Stimulated activated CD4-positive, alpha-beta T cell treated with anti-CD3 and anti-CD28 coated beads, Interleukin-2, amount 100 ng/mL, for 24 hours (primary cell): ENCODE measurements at places on chromosomes 11 and 22.

DNA sequence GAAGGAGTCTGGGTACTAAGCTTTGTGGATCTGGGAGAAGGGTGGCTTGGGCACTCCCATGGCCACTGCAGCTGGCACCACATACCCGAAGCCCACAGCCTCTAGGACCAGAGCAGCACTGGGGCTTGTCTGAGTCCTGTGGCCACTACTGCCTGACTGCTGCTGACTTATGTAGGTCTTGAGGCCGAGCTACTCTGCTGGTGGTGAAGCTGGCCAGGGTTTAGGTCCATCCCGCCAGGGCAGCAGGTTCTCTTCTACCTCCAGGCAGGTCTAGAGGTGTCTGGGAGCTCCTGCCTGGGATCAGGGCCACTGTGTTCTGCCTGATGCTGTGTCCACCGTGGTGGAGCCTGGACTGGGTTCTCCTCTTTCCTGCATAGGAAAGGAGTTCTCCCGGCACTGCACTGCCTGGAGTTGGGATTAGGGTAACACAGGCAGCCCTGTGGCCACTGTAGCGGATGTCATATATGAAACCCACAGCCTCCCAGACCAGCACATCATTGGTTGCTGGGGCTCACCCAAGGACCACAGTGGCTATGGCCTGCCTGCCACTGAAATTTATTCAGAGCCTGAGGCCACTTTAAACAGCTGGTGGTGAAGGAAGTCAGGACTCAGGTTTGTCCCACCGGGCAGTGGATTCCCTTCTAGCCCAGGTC, 109.8 kb upstream of the SERPIND1 start:
- DNase-seq: no peak

- no peak for DNase-seq
Measured at GRCh38 chr22:38029901-38030300, 27.3 kb upstream of the PICK1 start.

- DNase-seq: no peak
Measured at GRCh38 chr11:27770576-27770975, 70.3 kb upstream of the BDNF start.

- DNase-seq: no peak
Measured at GRCh38 chr11:132848336-132848735, 684.0 kb downstream of the OPCML start.

- DNase-seq: no peak
Measured at GRCh38 chr11:46461461-46461927, 69.9 kb upstream of the CHRM4 start.

DNA sequence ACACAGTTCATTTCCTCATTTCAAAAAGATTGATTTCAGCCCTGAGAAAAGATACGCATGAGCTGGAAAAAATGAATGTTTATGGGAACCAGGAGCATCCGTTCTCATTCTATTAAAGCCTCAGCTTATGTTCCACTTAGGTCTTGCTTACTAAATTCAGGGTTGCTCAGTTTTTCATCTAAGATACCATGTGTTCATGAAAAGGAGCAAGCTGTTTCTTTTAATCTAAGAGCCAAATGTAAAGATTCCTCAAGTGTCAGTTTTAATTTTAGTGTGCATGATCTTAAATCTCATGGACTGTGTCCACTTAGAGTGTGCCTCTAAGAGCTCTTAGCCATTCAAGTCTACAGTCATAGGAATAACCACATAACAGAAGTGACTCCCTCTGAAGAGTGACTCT, 141.5 kb upstream of the ARHGAP42 start:
- no peak for DNase-seq

DNA sequence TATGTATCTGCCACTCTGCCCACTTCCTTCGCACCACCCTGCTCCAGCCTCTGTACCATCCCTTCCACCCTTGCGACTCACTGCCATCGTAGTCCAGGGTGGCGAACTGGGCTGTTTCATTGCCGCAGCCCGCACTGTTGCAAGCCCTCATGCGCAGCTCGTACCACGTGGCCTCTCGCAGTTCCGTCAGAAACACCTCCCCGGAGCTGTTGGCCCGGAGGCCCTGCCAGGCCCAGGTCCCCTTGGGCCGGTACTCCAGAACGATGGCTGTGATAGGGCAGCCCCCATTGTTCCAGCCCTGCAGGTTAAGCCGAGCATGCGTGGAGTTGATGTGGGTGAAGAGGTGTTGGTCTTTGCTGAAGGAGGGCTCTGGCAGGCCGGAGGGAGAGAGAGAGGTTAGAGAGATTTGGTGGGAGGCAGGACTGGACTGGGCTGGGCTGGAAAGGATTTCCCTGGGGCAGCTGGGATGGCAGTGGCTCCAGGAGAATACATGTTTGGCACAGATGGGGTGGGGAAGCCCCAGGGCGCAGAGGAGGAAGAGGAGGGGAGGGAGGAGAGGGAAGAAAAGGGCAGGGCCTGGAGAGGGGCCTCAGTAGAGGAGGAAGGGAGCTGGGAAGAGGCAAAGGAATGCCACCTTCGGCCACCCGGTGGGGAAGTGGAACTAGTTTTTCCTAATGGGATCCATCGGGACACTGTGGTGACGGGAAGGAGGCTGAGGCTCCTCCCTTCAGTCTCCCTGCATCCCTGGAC, 109.6 kb downstream of the CEP164 start:
- DNase-seq: no peak

DNA sequence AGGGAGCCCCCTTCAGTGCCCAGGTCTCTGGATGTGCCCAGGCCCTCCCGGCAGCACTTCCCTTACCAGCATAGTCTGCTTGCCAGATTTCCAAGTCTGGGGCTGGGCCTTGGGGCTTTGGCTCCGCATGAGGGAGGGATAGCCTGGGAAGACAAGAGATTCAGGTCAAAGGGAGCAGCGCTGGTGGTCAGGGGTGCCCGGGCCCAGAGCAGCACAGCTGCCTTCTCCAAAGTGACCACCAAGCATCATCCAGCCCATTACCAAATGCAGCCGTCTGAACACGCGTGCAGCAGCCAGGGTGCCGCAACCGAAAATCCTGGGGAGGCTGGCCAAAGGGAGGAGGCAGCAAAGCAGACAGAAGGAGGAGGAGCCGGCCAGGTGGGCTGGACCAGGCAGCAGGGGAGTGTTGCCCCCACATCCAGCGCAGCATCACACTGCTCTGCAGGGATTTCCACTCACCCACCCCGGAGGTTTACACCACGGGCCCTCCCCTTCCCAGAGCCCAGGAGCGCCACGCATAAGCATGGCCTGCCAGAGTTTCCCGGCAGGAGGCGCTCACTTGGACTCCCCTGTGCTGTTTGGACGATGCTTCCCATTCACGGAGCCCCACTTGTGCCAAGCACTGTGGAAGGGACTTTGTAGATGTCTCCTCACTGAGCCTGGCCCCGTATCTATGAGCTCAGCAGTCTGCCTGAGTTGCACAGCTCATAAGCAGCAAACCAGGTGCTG, 22.5 kb downstream of the TRIM29 start:
- no peak for DNase-seq

GRCh38 chr11:76153571-76153923, 52.8 kb downstream of the WNT11 start:
- no peak for DNase-seq

DNA sequence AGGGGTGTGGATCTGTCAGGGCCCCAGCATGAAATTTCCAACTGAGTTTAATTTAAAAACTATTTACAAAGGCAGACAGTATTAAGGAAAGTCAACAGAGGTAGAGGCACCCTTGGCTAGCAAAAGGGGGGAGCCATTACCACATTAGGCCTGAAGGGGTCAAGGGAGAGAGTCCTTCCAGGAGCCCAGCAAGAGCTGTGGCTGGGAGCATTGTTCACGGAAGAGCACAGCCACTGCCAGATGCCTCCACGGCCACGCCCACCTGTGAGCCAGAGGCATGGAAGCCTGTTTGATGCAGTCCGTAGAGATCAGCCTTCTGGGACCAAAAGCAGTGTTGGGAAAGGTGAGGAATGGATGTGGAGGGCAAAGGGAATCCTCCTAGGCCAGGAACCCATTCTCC, 102.6 kb downstream of the GALNT18 start:
- DNase-seq: no peak

DNA sequence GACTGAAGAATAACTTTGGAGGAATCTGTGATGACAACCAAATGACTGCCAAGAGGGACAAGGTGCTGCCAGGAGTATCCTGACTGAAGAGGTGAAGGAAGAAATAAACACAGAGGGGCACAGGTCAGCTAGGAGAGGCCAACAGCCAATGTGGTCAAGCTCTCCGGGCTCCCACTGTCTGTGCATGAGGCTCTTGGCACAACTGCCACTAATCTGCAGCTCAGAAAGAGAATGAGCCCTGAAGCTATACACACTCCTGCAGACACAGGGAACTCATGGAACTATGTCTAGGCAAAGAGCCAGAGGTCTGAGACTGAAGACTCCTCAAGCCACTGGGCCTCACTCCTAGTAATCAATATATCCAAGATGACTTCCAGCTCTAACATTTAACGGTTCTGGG, 7.0 kb downstream of the THRSP start:
- no peak for DNase-seq

DNA sequence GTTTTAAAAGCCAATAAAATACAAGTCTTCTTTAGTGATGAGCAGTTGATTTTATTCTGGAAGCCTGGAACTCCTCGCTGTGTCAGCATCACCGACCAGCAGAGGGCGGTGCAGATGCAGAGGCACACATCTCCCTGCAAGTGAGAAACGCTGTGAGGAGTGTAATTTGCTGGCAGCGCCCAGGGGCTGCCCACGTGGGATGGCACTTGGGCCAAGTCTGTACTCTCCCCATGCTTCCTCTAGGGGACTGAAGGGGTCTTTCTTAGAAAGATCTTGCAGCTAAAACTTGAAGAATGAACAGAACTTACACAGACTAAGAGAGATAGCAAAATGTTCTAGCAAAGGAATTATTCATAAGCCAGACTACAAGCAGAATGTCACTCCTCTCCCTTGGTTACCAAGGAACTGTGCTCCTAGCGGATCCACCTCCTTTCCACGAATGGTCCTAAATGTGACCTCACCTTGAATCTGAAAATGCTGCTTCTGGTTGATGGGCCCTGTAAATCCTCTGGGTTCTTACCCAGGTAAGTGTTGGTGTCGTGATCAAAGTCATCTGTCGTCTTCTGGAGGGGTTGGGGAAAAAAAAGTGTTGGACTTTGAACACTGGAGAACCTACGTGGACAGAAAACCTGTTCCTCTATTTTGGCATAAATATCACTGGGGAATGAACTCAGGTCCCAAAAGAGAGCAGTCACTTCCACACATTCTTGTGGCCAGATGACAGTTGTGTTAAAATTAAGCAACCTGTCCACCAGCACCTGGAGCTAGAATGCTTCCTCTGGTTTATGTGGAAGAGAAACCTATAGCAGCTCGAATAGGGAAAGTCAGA, 31.8 kb downstream of the CNTF start:
- peak; percentile 86 for DNase-seq

- no peak for DNase-seq
Measured at GRCh38 chr22:30457981-30458380, 13.8 kb downstream of the SEC14L3 start.

DNA sequence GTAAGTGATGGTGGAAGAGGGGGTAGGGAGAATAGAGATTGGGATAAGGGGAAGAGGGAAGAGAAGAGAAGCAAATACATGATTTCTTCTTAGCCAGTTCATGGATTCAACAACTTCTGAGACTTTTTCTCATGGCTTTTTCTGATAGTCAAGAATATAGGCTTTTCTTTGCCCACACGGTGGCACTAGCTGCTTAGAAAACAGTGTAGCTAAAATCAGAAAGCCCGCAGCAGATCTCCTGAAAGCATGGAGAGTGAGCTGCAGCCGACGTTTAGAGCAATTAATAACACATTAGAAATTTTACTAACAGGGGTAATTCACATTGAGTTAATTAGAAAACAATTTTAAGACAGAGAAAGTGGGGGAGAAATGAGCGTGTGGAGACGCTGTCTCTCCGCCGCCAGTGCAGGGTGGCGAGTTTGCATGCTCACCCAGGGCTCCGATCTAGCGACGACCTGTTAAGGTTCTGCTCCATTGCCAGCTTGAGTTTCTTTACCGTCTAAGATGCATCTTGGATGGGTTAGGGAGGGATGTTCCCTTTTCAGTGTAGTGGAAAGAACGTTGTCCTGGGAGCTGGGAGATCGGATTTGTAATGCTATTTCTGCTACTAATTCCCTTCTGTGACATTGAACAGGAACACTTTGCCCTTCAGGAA, 3.3 kb upstream of the RAG1 start:
- peak; percentile 37 for DNase-seq

- no peak for DNase-seq
Measured at GRCh38 chr11:45853332-45854219, 6.3 kb downstream of the CRY2 start.

- no peak for DNase-seq
Measured at GRCh38 chr22:48414651-48415050, 1413.0 kb downstream of the BRD1 start.

- no peak for DNase-seq
Measured at GRCh38 chr22:25669253-25670069, 72.5 kb upstream of the MYO18B start.

DNA sequence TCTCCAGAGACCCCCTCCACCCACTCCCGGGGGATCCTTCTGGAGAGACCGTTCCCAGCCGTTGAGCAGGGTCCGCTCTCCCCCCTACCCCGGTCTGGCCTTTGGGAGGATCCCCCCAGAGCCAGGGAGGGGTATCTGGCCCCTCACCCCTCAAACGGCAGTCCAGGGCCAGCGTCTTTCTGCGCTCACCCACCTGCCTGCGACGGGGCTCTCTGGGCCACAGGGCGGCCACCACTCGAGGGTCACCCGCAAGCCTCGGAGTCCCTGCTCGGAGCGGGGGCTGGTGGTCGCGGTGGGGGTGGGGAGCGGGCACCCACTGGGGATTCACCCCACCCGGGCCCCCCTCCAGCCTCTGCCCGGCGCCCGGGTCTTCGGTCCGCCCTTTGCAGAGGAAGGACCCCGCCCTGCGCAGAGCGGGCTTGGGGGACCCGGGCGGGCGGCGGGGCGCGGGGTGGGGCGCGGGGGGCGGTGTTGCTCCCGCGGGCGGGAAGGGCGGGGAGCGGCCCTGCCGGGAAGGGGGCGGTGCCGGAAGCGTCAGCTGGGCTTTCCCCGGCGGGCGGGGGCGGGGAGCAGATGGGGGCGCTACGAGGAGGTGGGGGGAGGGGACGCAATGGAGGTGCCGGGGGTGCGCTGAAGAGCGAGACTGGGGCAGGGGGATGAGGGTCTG, 16.6 kb downstream of the CRELD2 start:
- DNase-seq: peak; percentile 87

GRCh38 chr11:37571246-37571645, 973.2 kb upstream of the RAG2 start:
- DNase-seq: no peak
